ENCODE measurements at places on chromosomes 6 and 20. TPM values are rescaled to one million over a fixed set of nuclear protein-coding genes. Genes with fewer than 3 reads are reported as not detected.
A peak's percentile ranks its signal among the peaks of the same experiment; 100 is the strongest.

The FRMD1 gene
- polyA plus RNA-seq: 20.3 TPM

The RAET1L gene
- not detected for polyA plus RNA-seq

The ESR1 gene
- 0.68 TPM for polyA plus RNA-seq

The NMBR gene
- polyA plus RNA-seq: 0.30 TPM

The GPR6 gene
- polyA plus RNA-seq: not detected

The BLCAP gene
- 88.1 TPM for polyA plus RNA-seq

The GRM1 gene
- polyA plus RNA-seq: 0.20 TPM

- DNase-seq: no peak
Measured at GRCh38 chr6:108568101-108568500, 7.4 kb downstream of the FOXO3 start.

GRCh38 chr6:157748839-157749571 is 74.0 kb upstream of the SNX9 start:
- DNase-seq: no peak

- DNase-seq: peak; percentile 51
Measured at GRCh38 chr20:34515484-34516246, 557 bp upstream of the DYNLRB1 start.

DNA sequence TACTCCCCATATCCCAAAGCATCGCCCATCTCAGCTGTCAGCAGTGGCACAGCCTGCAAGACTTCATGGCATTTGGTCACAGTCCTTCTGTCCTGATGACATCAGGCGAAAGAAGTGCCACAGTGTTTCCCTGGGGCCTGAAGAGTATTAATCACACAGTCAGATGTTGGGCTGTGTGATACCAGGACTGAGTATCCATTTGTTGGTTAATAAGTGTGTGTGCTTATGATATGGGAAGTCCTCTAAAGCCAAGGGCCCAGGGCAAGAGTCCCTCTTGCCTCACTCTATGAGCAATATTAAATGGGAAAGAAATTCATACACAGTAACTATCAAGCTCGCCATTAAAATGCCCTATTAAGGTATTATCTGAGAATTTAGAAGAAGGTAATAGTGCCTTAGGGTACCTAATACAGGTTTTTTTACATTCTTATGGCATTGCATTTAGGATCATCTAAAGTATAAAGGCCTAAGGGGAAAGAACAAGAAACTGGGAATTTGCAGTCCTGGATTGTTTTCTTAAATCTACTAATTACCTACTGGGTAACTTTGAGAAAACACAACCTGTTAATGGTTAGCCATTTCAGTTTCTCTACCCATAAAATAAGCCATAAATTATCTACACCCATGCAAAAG is 204.1 kb upstream of the PREP start:
- DNase-seq: no peak

GRCh38 chr6:1554476-1555310 is 55.0 kb upstream of the FOXC1 start:
- DNase-seq: peak; percentile 29

DNA sequence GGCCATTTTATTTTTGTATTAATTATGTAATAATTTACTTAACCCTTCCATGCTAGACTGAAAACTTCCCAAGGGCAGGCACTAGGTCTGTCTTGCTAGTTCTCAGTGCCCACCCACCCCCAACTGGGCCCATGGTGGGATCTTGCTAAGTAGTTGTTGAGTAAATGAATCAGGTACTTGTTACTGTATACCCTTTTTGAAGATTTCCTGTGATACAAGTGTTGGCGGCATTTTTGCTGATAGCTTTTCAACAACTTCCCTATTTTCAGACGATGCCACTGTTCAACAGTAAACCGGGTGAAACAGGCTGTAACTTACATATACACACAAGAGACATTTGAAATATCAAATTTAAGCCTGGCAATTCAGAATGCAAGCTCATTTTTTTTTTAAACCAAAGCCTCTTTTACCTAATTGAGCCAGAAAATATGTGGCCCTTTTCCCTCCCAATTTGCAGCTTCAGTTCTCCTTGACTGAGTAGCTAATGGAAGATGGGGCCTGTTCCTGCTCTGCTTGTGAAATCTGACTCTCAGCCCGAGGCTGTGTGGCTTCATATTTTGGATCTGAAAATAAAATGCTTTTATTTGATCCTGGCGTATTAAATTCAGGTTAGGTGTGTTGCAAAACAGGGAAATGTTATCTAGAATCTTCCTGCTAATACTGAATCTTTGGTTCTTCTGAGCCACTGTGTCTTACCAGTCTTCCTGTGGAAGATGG is 288.3 kb downstream of the NRN1 start:
- DNase-seq: no peak

DNA sequence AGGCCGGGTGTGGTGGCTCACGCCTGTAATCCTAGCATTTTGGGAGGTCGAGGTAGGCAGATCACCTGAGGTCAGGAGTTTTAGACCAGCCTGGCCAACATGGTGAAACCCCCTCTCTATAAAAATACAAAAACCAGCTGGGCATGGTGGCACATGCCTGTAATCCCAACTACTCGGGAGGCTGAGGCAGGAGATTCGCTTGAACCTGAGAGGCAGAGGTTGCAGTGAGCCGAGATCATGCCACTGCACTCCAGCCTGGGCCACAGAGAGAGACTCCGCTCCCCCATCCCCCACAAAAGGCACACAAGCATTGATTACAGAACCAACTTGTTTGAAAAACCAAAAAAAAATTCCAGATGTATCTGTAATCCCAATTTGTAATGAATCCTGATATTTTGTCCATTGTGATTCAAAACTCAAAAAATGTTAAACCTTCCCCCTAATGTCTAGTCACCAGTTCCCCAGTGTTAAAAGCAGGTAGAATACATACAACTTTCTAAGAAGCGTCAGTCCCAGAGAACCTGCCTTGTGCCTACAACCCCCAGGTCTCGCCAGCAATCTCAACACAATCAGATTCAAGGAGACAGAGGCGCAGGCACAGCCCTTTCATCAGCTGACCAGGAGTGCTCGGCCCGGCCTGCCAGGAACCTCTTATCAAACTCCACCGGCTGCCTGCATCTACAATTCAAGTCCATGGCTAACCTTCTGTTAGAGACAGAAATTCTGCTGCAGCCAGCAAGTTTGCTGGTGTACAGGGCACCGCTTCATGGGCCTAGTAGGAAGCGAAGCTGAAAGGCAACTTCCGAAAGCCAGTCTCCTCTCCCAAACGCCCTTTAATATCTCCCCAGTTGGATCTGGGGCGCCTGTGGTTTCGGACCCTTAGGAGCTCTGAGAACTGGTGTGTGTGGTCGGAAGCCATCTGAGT is 2.1 kb downstream of the EZR start:
- no peak for DNase-seq

DNA sequence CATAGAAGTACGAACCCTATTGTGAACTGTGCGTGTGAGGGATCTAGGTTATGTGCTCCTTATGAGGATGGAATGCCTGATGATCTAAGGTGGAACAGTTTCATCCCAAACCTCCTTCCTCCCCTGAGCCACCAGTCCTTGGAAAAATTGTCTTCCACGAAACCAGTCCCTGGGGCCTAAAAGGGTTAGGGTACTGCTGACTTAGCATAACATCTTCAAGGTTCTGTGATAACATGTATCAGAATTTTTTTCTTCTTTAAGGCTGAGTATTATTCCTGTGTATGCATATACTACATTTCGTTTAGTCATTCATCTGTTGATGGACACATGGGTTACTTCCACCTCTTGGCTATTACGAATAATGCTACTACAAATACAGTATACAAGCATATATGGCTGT is 80.2 kb downstream of the TSHZ2 start:
- DNase-seq: no peak

- DNase-seq: no peak
Measured at GRCh38 chr20:17767624-17768023, 67.9 kb downstream of the BANF2 start.

DNA sequence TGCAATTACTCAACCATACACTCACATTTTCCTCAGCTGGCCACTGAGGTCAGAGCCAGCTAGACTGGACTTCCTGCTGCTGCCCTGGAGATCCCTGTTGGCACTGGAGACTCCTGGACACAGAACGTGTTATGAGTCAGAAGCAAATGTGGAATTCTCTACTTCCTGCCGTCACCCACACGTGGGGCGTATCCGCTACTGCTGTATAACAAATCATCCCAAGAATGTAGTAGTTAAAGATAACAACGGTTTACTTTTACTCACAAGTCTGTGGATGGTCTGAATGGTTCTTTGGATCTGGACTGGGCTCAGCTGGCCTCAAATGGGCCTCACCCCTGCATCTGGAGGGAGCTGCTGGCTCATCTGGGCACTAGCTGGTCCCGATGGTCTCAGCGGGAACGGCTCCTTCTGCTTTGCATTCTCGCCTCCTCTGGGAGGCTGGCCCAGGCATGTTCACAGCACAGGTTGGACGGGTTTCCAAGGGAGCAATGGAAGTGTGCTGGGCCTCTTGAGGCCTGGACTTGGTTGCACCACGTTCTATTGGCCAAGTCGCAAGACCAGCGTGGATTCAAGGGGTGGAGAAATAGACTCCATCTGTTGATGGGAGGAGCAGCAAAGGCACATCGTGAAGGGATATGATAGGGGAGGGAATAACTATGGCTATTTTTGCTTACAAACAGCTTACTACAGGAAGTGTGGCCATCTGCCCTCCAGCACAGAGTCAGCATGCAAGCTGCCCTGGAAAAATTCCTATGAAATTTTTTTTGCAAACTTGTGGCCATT is 118.5 kb downstream of the SNX5 start:
- no peak for DNase-seq

- no peak for DNase-seq
Measured at GRCh38 chr6:7909323-7910276, 988 bp downstream of the TXNDC5 start.

DNA sequence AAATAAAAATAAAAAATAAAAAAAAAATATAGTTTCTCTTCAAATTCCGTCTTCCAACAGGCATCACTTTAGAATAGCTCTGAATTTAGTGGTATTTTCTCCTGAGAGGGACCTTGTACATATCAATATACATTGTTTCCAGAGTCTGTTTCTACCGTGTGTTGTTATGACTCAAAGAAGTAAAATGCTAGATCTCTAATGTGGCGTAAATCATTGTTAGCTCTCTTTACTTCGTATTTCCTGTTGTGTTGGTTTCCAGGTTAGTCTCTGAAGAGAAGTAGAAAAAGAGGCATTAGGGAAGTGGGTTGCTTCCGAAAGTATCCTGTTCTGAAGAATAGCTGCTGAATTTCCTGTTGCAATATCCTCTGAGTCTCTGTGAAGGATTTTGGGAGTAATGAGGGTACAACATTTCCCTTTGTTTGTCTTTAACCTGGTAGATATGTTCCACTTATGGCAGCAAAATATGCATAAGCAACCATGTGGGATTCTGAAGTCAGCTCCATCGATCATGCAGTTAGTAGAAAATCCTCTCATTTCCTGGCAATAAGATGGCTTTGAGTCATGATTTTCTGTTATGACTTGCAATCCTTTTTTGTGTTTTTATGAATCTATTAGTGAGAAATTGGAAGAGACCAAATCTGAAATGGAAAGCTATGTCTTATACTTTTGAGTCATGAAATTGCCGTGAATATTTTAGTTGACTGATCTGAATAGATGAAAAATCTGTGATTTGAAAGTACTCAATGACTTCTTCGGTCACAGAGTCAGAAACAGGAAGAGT is 42.0 kb upstream of the MCHR2 start:
- DNase-seq: no peak

DNA sequence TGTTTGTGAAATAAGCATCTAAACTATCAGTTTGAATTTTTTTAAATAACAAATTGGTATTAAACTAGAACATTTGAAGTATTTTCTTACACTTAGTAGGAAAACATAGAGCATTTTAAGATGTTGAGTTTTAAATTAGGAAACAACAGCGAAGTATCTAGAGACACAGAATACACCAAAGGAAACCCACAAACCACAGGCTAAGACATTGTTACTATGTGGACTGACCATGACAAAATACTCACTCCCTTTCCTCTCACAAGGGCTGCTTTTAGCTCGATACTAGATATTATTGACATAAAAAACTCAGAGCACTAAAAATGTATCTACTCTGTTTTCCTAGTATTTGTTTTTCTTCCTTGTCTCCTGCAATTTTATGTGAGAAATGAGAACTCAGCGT is 266.0 kb upstream of the CITED2 start:
- DNase-seq: no peak

- no peak for DNase-seq
Measured at GRCh38 chr20:56857950-56858349, 228.8 kb downstream of the TFAP2C start.

DNA sequence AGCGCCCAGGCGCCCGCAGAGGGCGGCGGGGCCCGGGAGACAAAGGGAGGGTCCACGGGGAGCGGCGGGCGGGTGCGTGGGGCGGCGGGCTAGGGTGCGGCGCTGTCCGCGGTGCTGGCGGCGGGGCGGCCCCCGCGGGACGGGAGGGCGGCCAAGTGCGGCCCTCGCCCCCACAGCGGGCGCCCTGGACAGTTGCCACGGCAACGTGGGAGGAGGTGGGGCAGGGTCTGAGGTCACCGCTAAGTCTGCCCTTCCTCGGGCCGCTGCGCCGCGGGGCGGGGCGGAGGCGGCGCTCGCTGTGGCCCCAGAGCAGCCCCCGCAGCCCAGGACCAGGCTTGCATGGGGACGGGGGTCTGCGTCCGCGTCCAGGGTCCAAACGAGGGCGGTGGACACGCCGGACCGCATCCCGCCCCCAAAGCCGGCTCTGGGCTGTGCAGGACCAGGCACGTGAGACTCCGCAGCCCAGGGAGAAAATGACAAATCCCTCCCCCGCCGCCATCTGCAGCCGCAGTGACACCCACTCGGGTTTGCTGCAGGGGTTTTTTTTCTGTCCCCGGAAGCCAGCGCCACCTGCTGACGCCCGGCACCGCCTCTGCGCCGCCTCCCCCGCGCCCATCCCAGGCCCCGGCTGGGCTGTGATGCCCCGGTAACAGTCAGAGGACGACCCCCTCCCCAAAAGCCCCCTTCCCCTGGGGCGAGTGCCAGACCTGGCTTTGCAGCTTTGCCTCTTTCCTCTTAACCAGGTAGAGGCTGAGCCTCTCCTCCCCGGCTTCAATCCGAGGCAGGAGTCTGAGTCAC is 36.8 kb downstream of the YTHDF1 start:
- no peak for DNase-seq

DNA sequence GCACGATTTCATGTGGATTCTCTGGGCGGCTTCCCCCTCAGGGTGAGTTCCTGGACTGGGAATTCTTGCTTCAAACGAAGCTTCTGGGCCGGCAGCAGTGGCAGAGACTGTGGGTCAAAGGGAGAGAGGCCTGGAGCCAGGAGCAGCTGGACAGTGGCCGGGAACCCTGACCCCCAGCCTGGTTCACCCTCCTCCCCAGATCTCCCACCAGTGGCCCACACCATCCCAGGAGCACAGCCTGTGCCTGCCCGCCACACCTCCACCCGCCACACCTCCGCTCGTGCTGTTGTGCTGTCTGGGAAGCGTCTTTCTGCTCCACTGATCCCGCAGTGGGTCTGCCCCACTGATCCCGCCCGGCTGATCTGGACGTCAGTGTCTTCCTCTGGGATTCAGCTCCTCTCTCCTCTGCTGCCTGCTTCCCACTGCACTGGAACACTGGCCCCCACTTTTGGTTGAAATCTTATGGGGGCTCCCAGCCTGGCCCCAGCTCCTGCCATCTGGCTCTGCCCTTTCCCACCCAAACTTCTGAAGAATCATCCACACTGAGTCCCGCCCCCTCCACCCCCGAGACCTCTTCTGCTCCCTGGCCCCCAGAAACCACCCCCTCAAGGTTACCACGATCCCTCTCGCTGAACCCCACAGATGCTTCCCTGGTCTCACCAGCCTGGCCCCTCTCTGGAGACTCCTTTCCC is 9.8 kb downstream of the ZBP1 start:
- no peak for DNase-seq

Measured in right renal pelvis (tissue), 4 donors.